ENCODE measurements at places on chromosomes 6 and 20. TPM values are rescaled to one million over a fixed set of nuclear protein-coding genes. Genes with fewer than 3 reads are reported as not detected.

- no peak for DNase-seq
- H3K36me3 ChIP-seq: no peaks in the 10 kb centered on the region
- no peaks in the 10 kb centered on the region for H3K4me1 ChIP-seq
These were observed 25.5 kb downstream of the GNAS start for GRCh38 chr20:58877976-58878360.

DNA sequence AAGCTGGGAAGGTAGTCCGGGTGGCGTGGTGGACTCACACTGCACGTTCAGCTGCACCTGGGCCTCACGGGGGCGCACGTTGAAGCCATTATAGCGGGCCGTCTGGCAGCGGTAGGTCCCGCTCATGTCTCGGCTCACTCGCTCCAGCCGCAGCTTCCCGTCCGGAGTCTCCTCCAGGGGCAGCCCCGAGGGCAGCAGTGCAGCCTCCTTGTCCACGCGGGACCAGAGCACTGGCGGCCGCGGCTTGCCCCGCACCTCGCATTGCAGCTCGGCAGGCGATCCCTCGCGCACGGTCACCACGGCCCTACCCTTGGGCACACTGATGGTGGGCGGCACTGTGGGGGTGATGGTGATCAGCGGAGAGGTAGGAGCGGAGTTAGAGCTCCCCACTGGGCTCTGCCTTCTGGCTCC lies 47.6 kb downstream of the MDGA1 start:
- no peaks in the 10 kb centered on the region for H3K36me3 ChIP-seq
- H3K4me1 ChIP-seq: no peaks in the 10 kb centered on the region
- no peak overlapping the region for H3K27ac ChIP-seq
- H3K27me3 ChIP-seq: peaks cover 8% of the 10 kb centered on the region
- DNase-seq: peak; percentile 68

- DNase-seq: no peak
- peaks cover 2% of the 10 kb centered on the region for H3K4me1 ChIP-seq
- no peak overlapping the region for H3K27ac ChIP-seq
- H3K4me3 ChIP-seq: no peak overlapping the region
- H3K27me3 ChIP-seq: no peaks in the 10 kb centered on the region
These were observed 326.7 kb downstream of the TPBG start for GRCh38 chr6:82690283-82690682.

GRCh38 chr20:7714549-7714948 lies 225.7 kb downstream of the HAO1 start:
- DNase-seq: no peak
- peak overlapping the region; percentile 31 for H3K4me3 ChIP-seq
- H3K36me3 ChIP-seq: no peaks in the 10 kb centered on the region

Gene FABP7
- total RNA-seq: not detected

Gene RAB23
- 8.0 TPM for total RNA-seq
